NCI-H1694 (cell line): ENCODE measurements at places on chromosomes 4 and X.

DNA sequence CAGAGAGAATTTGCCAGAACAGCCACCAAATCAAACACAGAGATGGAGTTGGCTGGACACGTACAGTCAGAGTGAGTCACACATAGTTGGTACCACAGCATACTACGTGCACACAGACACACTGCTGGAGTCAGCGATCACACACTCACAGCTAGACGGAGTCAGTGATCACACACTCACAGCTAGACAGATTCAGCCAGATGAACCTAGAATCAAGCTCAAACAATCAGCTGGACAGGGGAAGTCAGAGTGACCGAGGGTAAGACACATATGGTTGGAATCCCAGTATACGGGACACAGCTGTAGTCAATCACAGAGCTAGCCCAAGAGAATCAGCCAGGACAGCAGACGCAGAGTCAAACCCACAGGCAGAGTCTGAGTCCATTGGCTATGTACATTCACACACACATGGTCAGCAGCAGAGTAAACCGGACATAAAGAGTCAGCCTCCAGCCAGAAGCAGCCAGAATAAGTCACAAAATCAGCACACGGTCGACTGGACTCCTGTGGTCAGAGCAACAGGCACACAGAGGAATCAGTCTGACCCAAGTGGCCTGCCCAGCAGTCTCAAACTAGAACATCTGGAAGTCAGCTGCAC, 4.6 kb downstream of the SLC38A5 start:
- DNase-seq: no peak

- no peak for DNase-seq
Measured at GRCh38 chr4:13212936-13213335, 271.2 kb downstream of the RAB28 start.

GRCh38 chr4:80154545-80154933, 42.8 kb upstream of the PRDM8 start:
- DNase-seq: no peak

GRCh38 chrX:150697641-150698040, 4.4 kb downstream of the MTMR1 start:
- no peak for DNase-seq

DNA sequence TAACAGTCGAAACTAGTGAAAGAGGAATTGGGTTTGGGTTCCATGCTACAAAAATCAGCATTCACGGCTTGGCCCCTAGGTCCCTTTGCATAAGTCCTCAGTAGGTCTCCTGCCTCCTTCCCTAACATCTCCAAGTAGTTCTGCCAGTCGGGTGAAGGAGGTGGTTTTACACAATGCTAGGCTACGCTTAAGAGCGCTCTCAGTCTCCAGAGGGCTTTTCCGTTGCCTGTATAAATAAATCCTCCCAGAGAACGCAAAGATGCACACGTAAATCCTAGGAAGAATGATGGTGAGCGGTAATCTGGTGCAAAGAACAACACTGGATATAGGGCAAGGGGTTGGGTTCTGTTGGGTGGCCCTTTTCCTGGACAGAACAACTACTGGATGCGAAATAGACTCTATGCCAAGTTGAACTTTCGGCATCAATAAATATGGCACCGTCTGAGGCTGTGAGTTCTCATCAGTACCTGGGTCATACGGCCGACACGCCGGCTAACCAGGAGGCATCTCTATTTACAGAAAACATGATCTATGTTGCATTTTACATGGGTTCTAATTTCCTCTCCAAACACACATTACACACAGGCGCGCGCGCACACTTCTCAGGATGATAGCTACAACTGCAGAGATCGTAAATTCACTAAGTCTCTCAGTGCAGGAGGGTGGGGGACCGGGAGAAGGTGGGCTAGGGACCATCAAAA, 1.3 kb downstream of the CAMK2D start:
- no peak for DNase-seq
